Activated CD4-positive, CD25-positive, alpha-beta regulatory T cell treated with anti-CD3 and anti-CD28 coated beads, Interleukin-2, amount 50 U/mL, for 24 hours (primary cell): ENCODE measurements at places on chromosomes 5 and 9.
A peak's percentile ranks its signal among the peaks of the same experiment; 100 is the strongest.

DNA sequence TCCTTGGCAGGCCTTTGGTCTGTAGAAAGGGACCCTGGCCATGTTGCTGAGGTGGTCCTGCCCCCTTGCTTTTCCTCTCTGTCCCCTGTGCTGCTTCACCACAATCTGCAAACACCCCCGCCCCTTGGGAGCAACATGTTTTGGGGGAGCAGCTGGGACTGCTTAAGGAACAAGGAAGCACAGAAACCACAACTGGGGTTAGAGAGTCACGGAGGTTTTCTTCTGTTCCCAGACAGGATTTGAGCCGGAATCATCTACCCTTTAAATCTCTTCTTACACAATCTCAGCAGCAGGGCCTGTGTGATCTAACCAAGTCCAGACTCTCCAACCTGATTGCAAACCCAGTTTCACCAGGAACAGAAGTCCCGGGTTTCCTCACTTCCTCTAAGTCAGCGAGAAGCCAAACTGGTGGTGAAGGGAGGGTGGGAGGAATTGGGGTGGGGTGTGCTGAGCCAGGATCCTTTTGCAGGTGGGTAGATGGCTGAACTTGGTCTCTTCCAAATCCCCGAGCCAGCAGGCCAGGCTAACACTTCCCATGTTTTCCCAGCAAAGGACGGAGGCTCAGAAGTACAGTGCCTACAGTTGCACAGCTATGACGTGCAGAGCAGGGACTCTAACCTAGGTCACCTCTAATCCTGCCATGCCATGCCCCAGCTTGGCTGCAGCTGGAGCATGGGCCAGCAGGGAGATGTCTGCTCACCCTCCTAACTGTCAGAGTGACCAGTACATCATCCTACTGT, 25.0 kb downstream of the SH3PXD2B start:
- ATAC-seq = no peak

- ATAC-seq = no peak
These were observed 7.4 kb downstream of the TRAF1 start for GRCh38 chr9:120918931-120919842.

GRCh38 chr5:78758169-78758839, 109.7 kb upstream of the LHFPL2 start:
- peak; percentile 48 for ATAC-seq

DNA sequence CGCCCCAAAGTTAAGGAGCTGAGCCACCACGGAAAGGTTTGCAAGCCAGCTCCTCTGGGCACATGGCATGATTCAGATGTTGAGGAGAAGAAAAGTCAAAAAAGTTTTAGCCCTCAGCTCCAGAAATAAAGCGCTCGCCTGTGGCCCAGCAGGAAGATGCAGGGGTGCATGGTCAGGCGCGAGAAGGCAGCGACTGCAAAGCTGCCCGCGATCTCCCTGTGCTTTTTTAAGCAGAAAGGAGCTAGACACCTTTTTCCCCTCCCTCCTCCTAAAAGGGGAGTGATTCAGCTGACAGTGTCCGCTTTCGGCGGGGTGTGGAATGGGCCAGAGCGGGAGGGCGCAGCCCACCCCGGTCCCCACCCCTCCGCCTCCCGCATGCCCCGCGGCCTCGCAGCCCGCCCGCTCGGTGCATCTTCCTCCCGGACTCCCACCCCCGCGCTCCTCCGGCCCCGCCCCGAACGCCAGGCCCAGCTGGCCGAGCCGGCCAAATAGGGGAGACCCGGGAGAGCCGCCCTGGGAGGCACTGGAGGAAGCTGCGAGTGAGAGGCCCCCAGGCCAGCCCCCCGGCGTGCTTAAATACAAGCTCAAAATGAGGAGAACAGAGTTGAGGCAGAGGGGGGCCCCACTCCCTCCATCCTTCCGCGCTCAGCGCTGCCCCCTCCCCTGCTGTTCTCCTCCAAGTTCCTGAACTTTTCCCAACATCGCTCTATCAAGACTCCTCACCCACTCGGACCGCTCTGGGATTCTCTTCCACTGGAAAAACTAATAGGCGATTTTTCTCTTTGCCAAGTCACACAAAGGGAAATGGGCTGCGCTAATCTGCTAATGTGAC, at the start of gene ADAMTS12:
Gene ADAMTS12 (minus strand): TSS at position 203 of the 832 bp plus-strand sequence. CDS start 134 bp downstream, at position 69.
- no peak for ATAC-seq

GRCh38 chr9:113580041-113580953, 116.8 kb downstream of the RGS3 start:
- ATAC-seq = peak; percentile 20

- ATAC-seq = no peak
These were observed 106.8 kb downstream of the DMRT2 start for GRCh38 chr9:1156794-1157550.
